SJCRH30 (cell line): ENCODE measurements at places on chromosomes 11 and 22.

GRCh38 chr11:73191151-73191550 is 26.9 kb upstream of the P2RY2 start:
- no peaks in the 10 kb centered on the region for H3K27me3 ChIP-seq
- DNase-seq, result no peak
- no peaks in the 10 kb centered on the region; the same call in 1 of the 2 replicates for H3K4me1 ChIP-seq
- no peak overlapping the region for H3K27ac ChIP-seq
- no peak overlapping the region for H3K4me3 ChIP-seq

- H3K4me1 ChIP-seq, result no peaks in the 10 kb centered on the region
- no peak overlapping the region for H3K27ac ChIP-seq
- no peaks in the 10 kb centered on the region for H3K36me3 ChIP-seq
- no peak for DNase-seq
- H3K4me3 ChIP-seq, result no peak overlapping the region
- H3K27me3 ChIP-seq, result no peaks in the 10 kb centered on the region
Measured at GRCh38 chr11:101816613-101817012, 98.2 kb upstream of the CEP126 start.

DNA sequence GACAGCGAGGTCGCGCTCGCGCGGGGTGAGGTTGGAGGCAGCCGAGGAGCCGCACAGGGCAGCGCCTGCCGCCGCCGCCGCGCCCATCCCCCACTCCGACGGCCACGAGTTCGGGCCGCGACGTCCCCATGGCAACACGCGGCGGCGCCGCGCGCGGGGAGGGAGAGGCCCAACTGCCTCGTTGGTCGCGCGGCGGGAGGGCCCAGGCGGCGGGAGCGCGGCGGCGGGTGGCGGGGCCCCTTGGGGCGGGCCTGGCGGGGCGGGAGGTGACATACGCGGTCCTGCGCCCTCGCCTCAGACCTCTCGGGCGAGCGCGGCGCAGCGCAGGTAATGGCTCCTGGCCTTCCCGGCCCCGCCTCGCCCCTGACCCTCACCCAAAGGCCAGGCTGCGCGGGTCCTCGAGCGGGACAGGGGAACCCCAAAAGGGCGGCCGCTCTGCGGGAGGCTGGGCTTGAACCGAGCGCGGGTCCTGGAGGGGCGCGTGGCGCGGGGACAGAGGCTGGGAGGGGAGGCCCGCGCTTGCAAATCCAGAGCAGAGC is at the start of gene DEUP1:
DEUP1 (plus strand) TSS at position 297 of the 539 bp plus-strand sequence. CDS start 1,518 bp downstream, outside the sequence.
- H3K36me3 ChIP-seq, result no peaks in the 10 kb centered on the region
- H3K4me1 ChIP-seq, result no peaks in the 10 kb centered on the region
- no peak within 1 kb of the TSS for H3K4me3 ChIP-seq
- H3K27me3 ChIP-seq, result no peaks in the 10 kb centered on the region
- DNase-seq, result no peak
- no peak within 1 kb of the TSS for H3K27ac ChIP-seq

DNA sequence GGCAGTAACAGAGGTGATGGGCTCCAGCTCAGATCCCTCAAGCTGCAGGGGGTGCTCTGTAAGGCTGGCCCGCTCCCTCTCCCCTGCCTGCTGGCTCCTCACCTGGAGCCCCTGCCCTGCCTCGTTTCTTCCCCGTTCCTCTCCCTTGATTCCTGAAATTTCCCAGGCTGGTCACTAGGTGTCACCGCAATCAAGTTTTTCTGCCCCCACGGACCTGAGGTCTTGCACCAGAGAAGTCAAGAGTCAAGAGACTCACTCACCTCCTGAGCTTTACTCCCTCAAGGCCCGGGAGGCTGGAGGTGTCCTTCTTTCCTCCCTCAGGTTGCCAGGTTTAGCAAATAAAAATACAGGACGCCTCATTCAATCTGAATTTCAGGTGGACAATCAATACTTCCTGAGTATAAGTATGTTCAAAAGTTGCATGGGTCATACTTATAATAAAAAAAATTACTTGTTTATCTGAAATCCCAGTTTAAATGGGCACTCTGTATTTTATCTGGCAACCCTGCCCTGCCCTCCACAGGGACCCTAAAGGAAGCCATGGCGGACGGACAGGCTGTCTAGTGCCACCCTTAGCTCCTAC is 69.2 kb downstream of the SCUBE1 start:
- peak; percentile 83 for DNase-seq
- H3K27me3 ChIP-seq, result no peaks in the 10 kb centered on the region
- peaks cover 16% of the 10 kb centered on the region; the same call in 1 of the 2 replicates for H3K4me1 ChIP-seq
- H3K36me3 ChIP-seq, result no peaks in the 10 kb centered on the region
- H3K4me3 ChIP-seq, result no peak overlapping the region

DNA sequence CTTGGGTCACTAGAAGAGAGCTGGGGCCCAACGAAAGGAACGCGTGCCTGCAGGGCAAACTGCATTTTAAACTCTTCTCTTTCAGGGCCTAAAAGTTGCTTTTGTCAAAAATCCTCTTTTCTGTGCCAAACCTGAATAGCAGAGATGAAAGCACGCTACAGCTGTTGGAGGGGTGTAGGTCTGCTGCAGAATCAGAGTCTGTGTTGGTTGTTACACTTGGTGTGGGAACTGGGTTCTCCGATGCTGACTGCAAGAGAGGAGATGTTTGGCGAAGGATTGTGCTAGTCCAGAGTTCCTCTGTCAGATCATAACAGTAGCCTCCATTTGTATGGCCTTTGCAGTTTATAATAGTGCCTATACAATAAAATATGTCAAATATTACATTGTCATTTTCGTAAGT is 41.8 kb downstream of the BARX2 start:
- H3K27me3 ChIP-seq, result no peaks in the 10 kb centered on the region
- H3K36me3 ChIP-seq, result no peaks in the 10 kb centered on the region
- H3K4me1 ChIP-seq, result no peaks in the 10 kb centered on the region
- DNase-seq, result no peak
- H3K4me3 ChIP-seq, result no peak overlapping the region
- no peak overlapping the region for H3K27ac ChIP-seq

GRCh38 chr22:50190182-50190940 is 4.6 kb downstream of the TRABD start:
- no peak overlapping the region for H3K27ac ChIP-seq
- no peak overlapping the region for H3K4me3 ChIP-seq
- no peak for DNase-seq
- H3K4me1 ChIP-seq, result peaks cover 3% of the 10 kb centered on the region; the same call in 1 of the 2 replicates
- peaks cover 15% of the 10 kb centered on the region for H3K36me3 ChIP-seq

DNA sequence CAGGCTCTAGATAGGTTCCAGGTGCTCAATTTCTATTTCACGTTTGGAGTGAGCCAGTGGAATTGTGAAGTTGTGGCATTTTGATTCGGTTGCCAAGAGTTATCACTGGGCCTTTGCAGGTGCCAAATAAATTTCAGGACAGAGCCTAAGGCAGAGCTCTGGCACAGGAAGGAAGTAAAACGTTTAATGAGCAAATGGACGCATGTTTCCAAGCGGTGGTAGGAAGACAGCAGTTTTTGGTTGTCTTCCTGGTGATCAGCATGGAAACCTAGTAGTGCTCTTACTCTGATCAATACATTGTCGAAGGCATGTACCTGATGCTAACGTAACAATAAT is 452 bp downstream of the BIRC3 start:
- no peaks in the 10 kb centered on the region for H3K36me3 ChIP-seq
- no peak overlapping the region for H3K27ac ChIP-seq
- peak overlapping the region; percentile 31; the same call in 1 of the 2 replicates for H3K4me3 ChIP-seq
- no peaks in the 10 kb centered on the region for H3K4me1 ChIP-seq
- DNase-seq, result no peak

DNA sequence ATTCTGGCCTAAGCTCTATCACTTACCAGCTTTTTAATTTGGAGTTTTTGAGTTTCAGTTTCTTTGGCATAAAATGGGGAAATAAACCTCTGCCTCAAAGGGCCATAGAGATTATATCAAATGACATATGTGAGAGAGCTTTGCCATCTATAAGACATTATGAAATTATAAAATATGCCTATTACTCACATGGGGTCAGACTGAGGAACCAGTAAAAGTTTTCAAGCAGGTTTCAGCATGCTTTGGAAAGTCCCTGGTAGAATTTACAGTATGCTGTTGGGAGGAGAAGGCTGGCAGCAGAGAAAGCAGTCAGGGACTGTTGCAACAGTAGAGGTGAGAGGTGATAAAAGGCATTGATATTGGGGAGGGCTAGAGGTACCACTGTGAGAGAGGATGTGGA is 13.6 kb upstream of the MTNR1B start:
- H3K27ac ChIP-seq, result no peak overlapping the region
- no peaks in the 10 kb centered on the region for H3K27me3 ChIP-seq
- H3K4me3 ChIP-seq, result no peak overlapping the region
- no peaks in the 10 kb centered on the region for H3K4me1 ChIP-seq
- no peak for DNase-seq
